Progenitor cell of endocrine pancreas (in vitro differentiated cells): ENCODE measurements at places on chromosomes 13 and 19. TPM values are rescaled to one million over a fixed set of nuclear protein-coding genes. Genes with fewer than 3 reads are reported as not detected.

N4BP2L2 gene
- 155 TPM in 2 replicates for total RNA-seq

COL4A1 gene
- 81.3 and 90.8 TPM in 2 replicates for total RNA-seq

ONECUT3 gene
- total RNA-seq, result 41.9 and 42.9 TPM in 2 replicates

EDNRB gene
- total RNA-seq, result 0.38 and 1.0 TPM in 2 replicates

KISS1R gene
- total RNA-seq, result 5.8 and 6.1 TPM in 2 replicates

C1QTNF9 gene
- not detected in 2 replicates for total RNA-seq

SPACA6 gene
- 28.9 and 32.3 TPM in 2 replicates for total RNA-seq

PSG2 gene
- not detected in 2 replicates for total RNA-seq

CYP4F22 gene
- total RNA-seq, result not detected in 2 replicates

ZNF471 gene
- not detected in 2 replicates for total RNA-seq

LILRB3 gene
- 0.50 TPM in 1 of 2 replicates, not detected in the other for total RNA-seq

JAK3 gene
- 0.74 and 0.95 TPM in 2 replicates for total RNA-seq

NEK5 gene
- total RNA-seq, result 1.4 and 1.7 TPM in 2 replicates

GPR18 gene
- total RNA-seq, result not detected in 2 replicates

BABAM1 gene
- 93.4 and 113 TPM in 2 replicates for total RNA-seq

ZNF582 gene
- total RNA-seq, result 6.6 and 8.0 TPM in 2 replicates

PEAK3 gene
- not detected in 2 replicates for total RNA-seq

NKPD1 gene
- total RNA-seq, result 0.34 and 0.53 TPM in 2 replicates

SMIM24 gene
- 1.3 and 1.6 TPM in 2 replicates for total RNA-seq

FFAR3 gene
- total RNA-seq, result not detected in 2 replicates

UHRF1 gene
- 60.2 and 63.5 TPM in 2 replicates for total RNA-seq

KLK3 gene
- not detected in 2 replicates for total RNA-seq

GGACT gene
- total RNA-seq, result 3.0 and 3.7 TPM in 2 replicates

CCDC169 gene
- total RNA-seq, result 5.8 and 6.5 TPM in 2 replicates

CACNG6 gene
- total RNA-seq, result 7.6 and 8.4 TPM in 2 replicates

TMPRSS9 gene
- total RNA-seq, result not detected in 2 replicates

FOXO1 gene
- 15.7 TPM in 2 replicates for total RNA-seq

CCNA1 gene
- total RNA-seq, result 0.77 and 1.7 TPM in 2 replicates

SOX1 gene
- total RNA-seq, result 0.51 and 0.57 TPM in 2 replicates

CYP2S1 gene
- 4.0 and 5.8 TPM in 2 replicates for total RNA-seq

MRPS12 gene
- total RNA-seq, result 26.7 and 26.8 TPM in 2 replicates

OR7E24 gene
- total RNA-seq, result not detected in 2 replicates

ADGRE3 gene
- total RNA-seq, result not detected in 2 replicates

C19orf73 gene
- 1.3 and 1.5 TPM in 2 replicates for total RNA-seq

PSG5 gene
- total RNA-seq, result not detected in 2 replicates

PRR36 gene
- 37.4 and 40.4 TPM in 2 replicates for total RNA-seq

CGB2 gene
- total RNA-seq, result not detected in 2 replicates

CTU1 gene
- total RNA-seq, result 7.4 and 7.8 TPM in 2 replicates

SOX21 gene
- total RNA-seq, result 44.7 and 61.1 TPM in 2 replicates

NCCRP1 gene
- 0.89 and 0.93 TPM in 2 replicates for total RNA-seq

COQ8B gene
- total RNA-seq, result 55.8 and 58.6 TPM in 2 replicates

GRK1 gene
- 0.73 and 1.1 TPM in 2 replicates for total RNA-seq

SYDE1 gene
- 5.0 and 5.7 TPM in 2 replicates for total RNA-seq

IL4I1 gene
- total RNA-seq, result 0.24 and 0.40 TPM in 2 replicates

CEACAM4 gene
- total RNA-seq, result not detected in 2 replicates

OVOL3 gene
- total RNA-seq, result 0.47 TPM in 1 of 2 replicates, not detected in the other

GAPDHS gene
- not detected in 2 replicates for total RNA-seq

DOHH gene
- total RNA-seq, result 9.4 and 9.9 TPM in 2 replicates

P2RY11 gene
- total RNA-seq, result 20.5 and 23.7 TPM in 2 replicates

AP3D1 gene
- total RNA-seq, result 123 and 131 TPM in 2 replicates

GARIN5A gene
- 11.6 and 12.0 TPM in 2 replicates for total RNA-seq

MCF2L gene
- total RNA-seq, result 82.6 and 90.0 TPM in 2 replicates

ZNF793 gene
- total RNA-seq, result 24.8 and 30.9 TPM in 2 replicates

SERPINE3 gene
- not detected in 2 replicates for total RNA-seq

ADM5 gene
- total RNA-seq, result 7.7 TPM in 2 replicates

UBE2L5 gene
- not detected in 2 replicates for total RNA-seq

TRPM4 gene
- total RNA-seq, result 16.9 and 17.7 TPM in 2 replicates

CDC42EP5 gene
- 1.6 and 2.1 TPM in 2 replicates for total RNA-seq
